ENCODE measurements at places on chromosomes 12 and 14.
A peak's percentile ranks its signal among the peaks of the same experiment; 100 is the strongest.

GRCh38 chr12:130192642-130193345 lies 30.5 kb downstream of the FZD10 start:
- DNase-seq, result no peak

DNA sequence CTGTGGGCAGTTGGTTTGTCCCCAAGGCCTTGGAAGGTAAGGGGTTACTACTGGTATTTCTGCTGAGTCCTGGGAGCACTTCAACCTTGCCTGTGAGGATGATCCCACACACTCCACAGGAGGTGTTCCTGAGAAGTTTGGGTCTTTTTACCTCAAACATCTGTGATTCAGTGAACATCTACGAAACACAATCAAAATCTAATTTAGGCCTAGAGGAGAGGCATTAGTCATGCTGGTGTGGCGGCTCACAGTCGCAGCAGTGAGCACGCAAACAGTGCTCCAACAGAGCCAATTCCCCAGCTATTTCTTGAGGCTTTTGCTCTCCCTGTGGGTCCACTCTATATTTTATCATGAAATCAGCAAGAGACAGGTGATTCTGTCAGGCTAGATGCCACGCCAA lies 107.6 kb downstream of the APAF1 start:
- DNase-seq, result no peak

DNA sequence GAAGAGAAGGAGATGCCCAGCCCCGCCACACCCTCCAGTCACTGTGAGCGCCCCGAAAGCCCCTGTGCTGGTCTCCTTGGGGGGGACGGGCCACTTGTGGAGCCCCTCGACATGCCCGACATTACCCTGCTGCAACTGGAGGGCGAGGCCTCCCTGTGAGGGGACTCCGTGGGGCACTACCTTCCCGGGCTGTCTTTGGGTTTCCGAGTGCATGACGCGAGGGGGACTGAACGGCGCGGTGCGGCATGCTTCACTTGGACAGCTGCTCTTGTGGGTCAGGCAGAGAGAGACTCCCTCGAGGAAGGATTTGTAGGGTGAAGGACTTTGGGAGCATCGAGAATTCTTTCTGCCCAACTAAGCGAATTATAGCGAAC lies 1.1 kb downstream of the CCDC184 start:
- no peak for DNase-seq

- no peak for DNase-seq
Observed at GRCh38 chr12:79547735-79548609, 142.8 kb downstream of the PAWR start.

GRCh38 chr12:52582971-52583456 lies 9.4 kb upstream of the KRT74 start:
- DNase-seq, result peak; percentile 24

Measured in left renal cortex interstitium (tissue), 4 donors.